HEK293T (cell line): ENCODE measurements at places on chromosomes 1 and 21.

- DNase-seq: no peak
These were observed 12.5 kb upstream of the HNRNPR start for GRCh38 chr1:23356471-23357137.

DNA sequence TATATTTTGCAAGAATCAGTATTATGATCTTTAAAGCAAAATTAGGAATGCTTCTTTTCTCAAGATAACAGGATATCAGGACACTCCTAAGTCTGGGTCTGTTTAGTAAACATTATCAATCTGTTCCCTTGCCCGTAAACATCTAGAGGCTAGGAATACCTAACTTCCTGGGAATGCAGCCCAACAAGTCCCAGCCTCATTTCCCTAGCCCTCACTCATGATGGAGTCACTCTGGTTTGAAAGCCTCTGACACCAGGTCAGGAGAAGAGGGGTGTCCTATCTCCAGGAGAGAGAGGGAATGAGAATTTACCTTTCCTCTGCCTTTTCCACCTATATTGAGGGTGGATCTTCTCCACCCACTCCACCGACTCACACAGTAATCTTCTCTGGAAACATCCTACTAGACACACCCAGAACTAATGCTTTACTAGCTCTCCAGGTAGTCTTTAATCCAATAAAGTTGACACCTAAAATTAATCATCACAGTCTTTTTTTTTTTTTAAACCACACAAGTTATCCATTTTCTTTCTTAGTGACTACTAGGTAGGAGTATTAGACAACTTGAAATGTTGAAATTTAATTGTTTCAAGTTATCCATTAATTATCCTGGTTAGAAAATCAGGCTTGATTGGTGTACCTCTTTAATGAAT is 659.3 kb downstream of the USP25 start:
- no peak for DNase-seq

DNA sequence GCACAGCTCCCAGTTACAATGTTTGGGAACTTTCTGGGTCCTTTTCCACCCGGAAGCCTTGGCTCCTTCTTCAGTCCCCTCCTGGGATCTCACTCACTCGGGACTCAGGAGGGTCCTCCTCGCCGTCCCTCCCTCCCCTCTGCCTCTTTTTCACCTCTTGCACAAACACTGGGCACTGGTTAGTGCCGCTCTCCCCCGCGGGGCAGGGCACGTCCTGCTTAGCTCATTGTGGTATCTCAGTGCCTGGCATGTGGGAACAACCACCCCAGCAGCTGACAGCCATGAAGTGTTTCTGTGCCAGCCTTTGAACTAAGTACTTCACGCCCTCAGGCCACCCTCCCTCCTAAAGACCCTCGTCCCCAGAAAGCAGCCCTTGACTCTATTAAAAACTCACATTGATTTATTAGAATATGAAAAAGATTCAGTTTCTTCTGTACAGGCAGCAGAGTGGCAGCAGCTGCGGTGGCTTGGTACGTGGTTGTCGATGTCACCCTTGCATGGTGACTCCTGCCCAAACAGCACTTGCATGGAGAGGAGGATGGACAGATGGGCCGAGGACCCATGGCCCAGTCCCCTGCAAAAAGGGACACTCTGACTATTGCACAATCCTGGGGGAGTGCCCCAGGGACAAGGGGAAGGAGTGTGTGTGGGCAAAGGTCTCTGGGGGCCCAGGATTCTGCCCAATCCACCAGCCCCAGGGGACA is 56.3 kb downstream of the SLC9A1 start:
- no peak for DNase-seq

GRCh38 chr1:21174654-21175323 is 1.9 kb downstream of the EIF4G3 start:
- DNase-seq: no peak

GRCh38 chr1:186775881-186776560 is 52.7 kb upstream of the PLA2G4A start:
- no peak for DNase-seq

- no peak for DNase-seq
These were observed 5.9 kb downstream of the ZDHHC18 start for GRCh38 chr1:26832249-26832960.

GRCh38 chr1:8122477-8123407 is 96.6 kb upstream of the ERRFI1 start:
- no peak for DNase-seq

DNA sequence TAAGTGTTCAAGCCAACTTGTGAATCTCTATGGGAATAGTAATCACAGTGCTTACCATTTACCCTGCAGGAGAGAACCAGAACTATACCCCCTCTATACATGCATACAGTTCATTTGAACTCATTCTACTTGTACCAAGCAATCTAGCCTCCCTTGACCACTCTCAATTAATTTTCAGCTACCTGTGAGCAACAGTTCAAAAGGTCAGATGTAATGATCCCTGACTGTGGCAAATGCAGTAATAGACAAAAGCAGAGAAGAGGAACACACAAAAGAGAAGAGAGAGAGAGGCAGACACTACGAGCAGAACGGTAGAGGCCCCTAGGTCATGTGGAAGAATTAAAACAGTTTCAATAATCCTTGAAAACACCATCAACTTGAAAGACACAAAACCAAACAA is 52.8 kb downstream of the FMO4 start:
- no peak for DNase-seq

GRCh38 chr1:36479505-36480051 is 3.1 kb downstream of the CSF3R start:
- no peak for DNase-seq

DNA sequence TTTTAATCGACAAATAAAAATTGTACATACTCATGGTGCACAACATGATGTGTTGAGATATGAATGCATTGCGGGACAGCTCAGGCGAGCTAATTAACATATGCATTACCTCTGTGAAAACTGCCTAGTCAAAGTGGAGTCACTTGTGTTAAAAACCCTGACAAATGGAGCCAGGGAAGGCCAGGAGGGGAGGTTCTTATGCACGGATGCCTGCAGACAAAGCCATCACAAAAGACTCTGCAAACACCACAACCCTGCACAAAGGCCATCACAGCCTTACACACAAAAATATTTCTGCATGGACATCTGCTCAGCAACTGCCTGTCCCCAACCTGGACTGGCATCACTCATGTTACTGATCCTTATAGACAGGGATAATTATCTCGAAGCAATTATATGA is 204.4 kb upstream of the AJAP1 start:
- DNase-seq: no peak

DNA sequence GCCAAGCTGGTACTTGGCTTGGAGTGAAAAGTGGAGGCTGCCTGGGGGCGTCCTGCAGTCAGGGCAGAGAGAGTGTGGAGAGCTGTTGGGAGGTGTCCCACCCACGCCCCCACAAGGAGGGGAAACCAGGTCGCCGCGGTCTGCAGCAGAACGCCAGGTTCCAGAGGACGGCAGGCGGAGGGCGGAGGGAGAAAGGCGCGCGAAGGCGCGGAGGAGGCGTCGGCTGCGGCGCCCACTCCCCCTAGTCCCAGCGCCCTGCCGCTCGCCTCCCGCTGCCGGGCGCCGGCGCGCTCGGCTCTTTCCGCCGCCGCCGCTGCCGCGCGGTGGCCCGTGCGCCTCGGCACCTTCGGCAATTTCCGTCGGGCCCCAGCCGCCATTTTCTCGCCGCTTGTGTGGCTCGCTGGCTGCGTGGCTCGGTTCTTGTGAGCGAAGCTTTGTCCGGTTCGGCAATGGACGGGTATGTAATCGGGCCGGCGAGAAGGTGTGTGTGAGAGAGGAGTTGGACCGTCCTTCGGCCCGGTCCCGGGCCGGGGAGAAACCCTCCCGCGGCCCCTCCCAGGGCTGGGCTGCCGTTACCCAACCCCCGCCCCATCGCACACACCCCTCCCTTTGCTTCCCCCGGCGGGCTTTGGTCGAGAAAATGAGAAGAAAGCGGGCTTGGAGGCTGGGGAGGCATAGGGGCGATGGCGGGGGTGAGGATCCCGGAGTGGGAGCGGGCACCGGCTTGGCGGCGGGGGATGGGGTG is at the start of gene PTBP2:
PTBP2 (plus strand) TSS at position 369 of the 745 bp plus-strand sequence; CDS start at position 450, 81 bp downstream.
- peak; percentile 96 for DNase-seq

DNA sequence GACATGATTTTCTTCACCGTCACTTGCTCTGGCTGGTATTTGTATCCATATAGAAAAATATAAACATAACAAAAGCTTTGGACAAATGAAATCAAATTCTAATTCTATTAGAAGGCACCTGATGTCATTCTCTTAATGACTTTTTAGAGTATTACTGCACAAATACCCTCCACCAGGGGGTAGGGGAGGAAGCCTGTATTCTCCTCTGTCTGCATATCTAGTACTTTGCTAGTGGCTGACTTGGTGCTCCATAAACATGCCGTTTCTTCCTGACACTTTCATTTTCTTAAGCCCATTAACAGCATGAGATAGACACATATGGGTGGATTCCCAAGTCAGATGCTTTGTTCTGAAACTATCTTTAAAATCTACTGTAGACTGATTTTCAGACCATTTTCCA is 20.6 kb upstream of the KCNJ15 start:
- no peak for DNase-seq

DNA sequence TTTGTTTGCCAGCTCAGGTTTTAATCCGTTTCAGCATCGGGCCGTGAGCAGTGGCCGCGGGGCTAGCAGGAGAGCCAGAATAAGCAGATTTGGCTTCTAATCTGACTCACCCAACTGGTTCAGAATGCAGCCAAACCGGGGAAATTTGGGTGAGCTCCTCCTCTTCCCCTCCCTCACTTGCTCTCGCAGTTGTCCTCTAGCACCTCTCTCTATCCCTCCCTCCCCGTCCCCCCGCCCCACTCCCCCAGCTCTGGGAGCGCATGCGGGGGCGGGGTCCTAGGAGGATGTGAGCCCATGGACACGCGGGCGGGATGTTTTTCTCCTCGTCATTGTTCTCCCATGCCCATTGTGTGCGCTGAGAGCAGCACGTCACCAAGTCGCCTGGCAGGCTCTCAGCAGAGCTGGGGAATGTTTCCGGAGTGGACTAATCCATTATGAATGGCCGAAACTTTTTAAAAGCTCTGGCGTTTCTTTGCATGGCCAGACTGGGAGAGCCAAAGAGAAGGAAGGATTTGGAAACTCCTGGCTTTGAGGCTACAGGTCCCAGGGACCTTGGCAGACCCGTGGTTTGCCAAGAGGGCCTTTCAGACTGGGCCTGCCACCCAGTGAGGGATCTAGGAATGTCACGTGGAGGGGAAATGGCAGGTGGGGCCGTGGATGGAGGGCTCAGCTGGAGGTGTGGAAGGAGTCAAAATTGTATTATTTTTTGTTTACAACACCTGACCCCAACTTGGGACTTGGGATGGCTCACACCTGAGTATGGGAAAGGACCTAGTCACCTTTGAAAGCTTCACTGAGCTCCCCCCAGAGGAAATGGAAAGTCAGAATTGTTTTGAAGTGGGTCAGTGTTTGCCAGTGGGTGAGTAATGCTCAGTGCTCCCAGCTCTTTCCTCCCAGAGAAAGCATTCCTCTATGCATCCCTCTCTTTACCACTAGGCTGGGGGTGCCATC is 39.2 kb downstream of the CDK18 start:
- no peak for DNase-seq

- no peak for DNase-seq
These were observed 428.4 kb downstream of the BRINP3 start for GRCh38 chr1:190049314-190049713.

- DNase-seq: no peak
These were observed 184.1 kb upstream of the RNPC3 start for GRCh38 chr1:103341377-103341880.

DNA sequence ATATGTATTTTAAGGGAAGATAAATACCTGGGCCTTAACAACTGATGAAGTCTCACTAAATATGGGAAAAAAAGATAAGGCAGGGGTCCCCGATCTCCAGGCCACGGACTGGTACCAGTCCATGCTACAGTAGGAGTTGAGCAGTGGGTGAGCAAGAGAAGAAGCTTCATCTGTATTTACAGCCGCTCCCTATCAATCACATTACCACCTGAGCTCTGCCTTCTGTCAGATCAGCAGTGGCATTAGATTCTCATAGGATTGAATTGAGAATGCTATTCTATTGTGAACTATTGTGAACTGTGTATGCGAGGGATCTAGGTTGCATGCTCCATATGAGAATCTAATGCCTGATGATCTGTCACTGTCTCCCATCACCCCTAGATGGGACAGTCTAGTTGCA is 43.0 kb upstream of the PAXBP1 start:
- DNase-seq: no peak

- DNase-seq: no peak
These were observed 54.8 kb downstream of the RUNX3 start for GRCh38 chr1:24875257-24875656.

- DNase-seq: no peak
These were observed 6.2 kb upstream of the HIPK1 start for GRCh38 chr1:113922957-113923356.

DNA sequence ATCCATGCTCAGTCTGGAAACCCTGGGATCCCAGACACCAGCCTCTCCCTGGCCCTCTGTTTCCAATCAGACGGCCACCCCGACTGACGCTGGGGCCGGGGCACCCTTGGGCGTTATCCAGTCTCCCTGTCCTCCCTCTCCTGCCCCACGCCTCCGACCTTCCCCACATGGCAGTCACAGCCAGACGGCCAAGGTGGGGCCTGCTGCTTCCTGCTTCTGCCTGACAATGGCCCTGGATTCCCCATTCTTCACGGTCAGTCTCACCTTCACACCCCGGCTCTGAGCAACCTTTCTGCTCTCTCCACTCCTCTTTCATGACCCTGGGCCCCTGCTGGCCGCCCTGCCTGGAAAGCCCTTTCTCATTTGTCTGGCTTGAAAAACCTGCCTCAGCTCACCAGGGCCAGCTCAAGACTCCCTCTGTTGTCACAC is 6.6 kb downstream of the GNG4 start:
- no peak for DNase-seq

GRCh38 chr1:201014816-201015200 is 8.7 kb downstream of the KIF21B start:
- DNase-seq: no peak

DNA sequence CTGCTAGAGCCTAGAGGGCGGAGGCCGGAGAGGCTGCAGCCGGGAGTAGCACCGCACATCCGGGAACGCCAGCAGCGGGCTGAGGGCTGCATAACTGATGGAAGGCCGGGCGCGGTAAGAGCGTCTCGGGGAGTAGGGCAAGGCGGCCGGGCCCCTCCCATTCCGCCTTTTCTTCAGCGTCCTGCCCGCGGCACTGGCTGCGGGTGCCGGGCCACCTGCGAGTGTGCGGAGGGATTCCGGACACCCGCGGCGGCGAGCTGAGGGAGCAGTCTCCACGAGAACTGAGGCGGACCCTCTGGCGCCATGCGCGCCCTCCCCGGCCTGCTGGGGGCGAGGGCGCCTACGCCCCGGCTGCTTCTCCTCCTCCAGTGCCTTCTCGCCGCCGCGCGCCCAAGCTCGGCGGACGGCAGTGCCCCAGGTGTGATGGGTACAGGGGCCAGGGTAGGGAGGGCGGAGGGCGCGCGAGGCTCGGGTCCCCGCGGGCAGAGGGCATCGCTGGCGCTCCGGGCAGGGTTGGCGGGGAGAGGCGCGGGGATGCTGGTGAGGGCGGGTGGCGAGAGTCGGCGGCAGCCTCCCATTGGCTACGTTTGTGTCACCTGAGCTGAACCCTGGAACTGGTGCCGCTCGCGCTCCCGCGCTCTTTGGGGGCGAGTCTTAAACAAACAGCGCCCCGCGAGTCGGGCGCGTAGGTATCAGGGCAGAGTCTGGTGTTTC is 334.4 kb downstream of the SRGAP2C start:
- peak; percentile 76 for DNase-seq

DNA sequence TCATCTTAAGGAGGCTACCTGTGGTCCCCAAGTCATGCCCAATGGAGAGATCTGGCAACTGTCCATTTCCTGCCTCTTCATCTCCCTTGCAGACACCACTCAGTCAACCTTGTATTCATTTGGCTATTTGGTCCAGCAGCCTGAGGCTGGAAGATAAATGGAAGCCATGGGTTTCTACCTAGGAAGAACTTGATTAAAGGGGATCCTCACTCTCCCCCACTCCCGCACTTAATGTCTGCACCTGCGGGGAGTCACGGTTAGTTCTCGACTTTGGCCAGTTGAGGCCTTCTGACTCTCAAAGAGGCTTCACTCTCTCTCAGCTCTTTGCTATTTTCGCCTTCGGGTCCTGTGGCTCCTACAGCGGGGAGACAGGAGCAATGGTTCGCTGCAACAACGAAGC is 8.4 kb upstream of the ATXN7L2 start:
- no peak for DNase-seq
